Dermis lymphatic vessel endothelial cell (primary cell): ENCODE measurements at places on chromosomes 4 and X. TPM values are rescaled to one million over a fixed set of nuclear protein-coding genes. Genes with fewer than 3 reads are reported as not detected.

Gene HSFX3
- not detected in 2 replicates for total RNA-seq

Gene ABLIM2
- total RNA-seq: 1.5 and 5.4 TPM in 2 replicates

Gene SLC9A7
- total RNA-seq: 2.4 and 5.2 TPM in 2 replicates

Gene EPGN
- total RNA-seq: 0.17 TPM in 1 of 2 replicates, not detected in the other

Gene PLP1
- 1.4 and 3.3 TPM in 2 replicates for total RNA-seq

Gene SYN1
- under 0.01 and 0.17 TPM in 2 replicates for total RNA-seq
